ENCODE measurements at places on chromosomes 1 and 21.

- DNase-seq: no peak
Observed at GRCh38 chr1:207429963-207430362, 24.2 kb upstream of the CR2 start.

DNA sequence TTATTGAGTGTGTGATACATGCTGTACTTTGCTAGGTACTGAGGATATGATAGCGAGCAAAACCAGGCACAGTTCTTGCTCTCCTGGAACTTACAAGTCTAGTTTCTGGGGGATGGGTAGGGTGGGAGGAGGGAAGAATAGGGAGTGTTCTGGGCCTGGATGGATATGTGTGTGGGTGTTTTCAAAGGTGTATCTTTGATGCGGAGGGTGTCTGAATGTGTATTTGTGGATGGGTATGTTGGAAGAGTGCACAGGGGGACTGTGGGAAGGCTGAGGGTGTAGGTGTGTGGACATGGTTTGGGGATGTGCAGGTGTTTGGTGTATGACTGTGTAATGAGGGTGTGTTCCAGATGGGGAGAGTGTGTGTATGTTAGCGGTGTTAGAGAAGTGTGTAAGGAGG is 4.5 kb upstream of the DPH2 start:
- DNase-seq: no peak

GRCh38 chr1:205563927-205564441 is 59.5 kb downstream of the CDK18 start:
- no peak for DNase-seq

DNA sequence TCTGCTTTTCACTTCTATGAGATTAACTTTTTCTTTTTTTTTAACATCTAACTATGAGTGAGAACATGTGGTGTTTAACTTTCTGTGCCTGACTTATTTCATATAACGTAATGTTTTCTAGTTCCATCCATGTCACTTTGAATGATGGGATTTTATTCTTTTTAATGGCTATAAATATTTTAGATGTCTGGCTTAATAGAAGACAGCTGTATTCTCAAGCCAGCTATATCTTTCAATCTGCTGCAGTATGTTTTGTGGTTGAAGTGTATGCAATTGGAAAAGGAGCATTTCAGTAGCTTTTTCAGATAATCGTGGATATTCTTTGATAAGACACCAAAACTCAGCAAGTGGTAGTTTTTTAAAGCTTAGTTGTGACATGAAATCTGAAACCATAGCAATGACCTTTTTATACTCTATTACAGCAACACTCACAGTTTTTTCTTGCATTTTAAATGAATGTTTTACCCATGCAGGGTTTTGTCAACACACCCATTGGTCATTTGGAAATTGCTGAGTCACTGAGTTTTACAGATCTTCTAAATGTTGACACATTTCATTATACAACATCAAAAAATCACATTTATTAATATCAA is 5.7 kb upstream of the SVBP start:
- no peak for DNase-seq

DNA sequence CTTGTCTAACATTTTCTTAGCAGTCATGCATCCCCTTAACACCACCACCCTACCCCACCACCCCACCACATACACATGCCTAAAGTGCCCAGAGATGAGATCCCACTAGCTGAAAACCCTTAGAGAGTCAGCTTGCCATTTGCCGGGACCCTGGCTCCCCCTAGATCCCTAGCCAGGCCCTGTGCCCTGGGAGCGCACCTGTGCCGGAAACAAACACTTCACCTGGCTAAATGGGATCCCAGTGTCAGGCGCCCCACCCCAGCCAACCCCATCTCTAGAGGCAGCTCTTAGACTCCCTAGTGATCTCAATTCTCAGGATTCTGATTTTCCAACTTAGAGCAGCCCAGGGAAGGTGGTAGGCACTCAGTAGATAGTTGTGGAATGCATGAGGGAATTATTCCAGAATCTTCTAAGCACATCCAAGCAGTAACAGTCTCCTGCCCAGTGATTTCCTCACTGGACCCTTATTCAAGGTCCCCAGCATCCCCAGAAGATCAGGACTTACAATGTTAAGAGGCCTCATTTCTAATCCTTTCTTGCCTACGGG is 105.2 kb downstream of the LAMC2 start:
- no peak for DNase-seq

- no peak for DNase-seq
Observed at GRCh38 chr1:183761871-183762270, 43.0 kb upstream of the RGL1 start.

GRCh38 chr1:3785456-3786157 is 10.7 kb downstream of the LRRC47 start:
- DNase-seq: no peak

DNA sequence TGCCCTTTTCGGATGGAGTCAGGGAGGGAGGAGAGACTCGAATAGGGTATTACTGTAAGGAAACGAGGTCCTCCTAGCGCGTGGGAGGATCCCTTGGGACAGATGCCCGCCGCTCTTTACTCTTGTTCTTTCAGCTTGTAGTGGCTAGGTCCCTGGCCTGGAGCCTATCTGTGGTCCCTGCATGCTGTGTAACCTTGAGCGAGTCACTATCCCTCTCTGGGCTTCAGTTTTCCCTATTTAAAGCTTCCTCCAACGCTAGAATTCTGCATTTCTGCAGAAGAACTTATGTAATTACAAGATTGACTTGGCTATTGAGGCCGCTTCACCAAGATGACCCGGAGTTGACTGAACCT is 744 bp downstream of the MIER1 start:
- DNase-seq: no peak

- no peak for DNase-seq
Observed at GRCh38 chr1:201645956-201646355, 107.0 kb downstream of the NAV1 start.

GRCh38 chr1:182003953-182004586 is 57.4 kb downstream of the ZNF648 start:
- DNase-seq: no peak

GRCh38 chr1:232421143-232421796 is 208.7 kb downstream of the SIPA1L2 start:
- no peak for DNase-seq

GRCh38 chr1:54047384-54048305 is 5.4 kb downstream of the TMEM59 start:
- no peak for DNase-seq

- DNase-seq: no peak
Observed at GRCh38 chr1:231836227-231836893, 209.8 kb downstream of the DISC1 start.

DNA sequence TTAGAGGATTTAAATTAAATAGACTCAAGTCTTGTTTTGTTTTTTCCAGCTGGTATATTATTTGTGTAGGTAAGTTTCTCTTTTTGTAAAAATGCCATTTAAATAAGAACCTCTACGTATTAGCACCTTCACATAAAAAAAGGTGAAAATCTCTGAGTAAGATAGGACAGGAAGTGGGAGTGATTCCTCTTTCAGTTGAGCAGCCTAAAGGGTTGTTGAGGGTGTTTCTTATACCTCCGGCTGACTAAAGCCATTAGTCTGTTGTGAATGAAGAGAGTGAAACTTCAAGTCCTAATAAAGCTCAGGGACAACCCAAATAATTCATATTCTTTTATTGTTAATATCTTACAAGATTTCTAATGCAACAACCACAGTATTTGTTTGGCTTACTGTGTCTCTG is 188.7 kb downstream of the CHRM3 start:
- no peak for DNase-seq

GRCh38 chr1:240712014-240712731 is 100.2 kb upstream of the GREM2 start:
- no peak for DNase-seq

DNA sequence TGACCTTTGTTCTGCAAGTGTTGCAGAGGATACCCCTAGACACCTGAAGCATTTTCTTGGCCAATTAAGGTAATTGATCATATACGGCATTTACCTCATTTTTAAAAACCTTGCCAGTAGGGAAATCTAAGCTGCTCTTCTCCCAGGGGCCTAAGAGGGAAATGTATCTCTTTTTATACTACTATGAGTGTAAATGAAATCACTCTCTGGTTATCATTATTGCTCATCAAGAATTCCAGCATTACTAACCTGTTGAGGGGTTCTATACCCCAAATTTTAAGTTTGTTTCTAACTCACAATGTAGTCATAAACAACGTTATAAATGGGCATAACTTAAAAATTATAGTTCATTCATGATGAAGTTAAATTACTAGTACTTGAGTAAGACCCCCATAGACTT is 27.4 kb downstream of the TMED5 start:
- DNase-seq: no peak

DNA sequence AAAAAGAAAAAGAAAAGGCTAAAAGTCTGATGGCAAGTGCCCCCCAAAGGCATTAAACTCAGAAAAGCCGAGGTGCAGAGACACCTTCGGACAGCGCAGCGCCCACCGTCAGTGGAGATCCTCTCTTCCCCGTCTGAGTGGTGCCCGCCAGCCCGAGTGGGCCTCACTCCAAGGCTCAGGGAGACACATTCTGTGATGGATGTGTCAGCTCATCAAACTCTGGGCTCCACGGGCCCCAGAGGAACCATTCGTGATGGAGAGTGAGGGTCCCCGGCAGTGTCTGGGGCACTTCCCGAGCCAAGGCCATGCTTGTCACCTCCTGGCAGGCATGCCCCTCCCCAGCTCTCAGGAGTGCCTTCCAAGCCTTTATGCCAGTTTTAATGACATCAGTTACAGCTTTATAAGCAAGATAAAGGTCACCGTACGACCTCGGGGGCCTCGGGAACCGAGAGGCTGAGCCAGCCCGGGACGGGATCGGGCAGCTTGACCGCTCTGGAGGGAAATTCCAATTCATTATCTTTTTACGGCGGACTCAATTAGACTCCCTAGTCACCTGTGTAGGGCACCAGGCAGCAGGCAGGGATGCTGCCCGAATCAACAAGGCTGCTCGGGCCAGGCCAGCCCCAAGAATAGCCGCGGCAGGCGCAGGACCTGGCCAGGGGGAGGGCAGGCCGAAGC is 49.5 kb downstream of the MORN1 start:
- no peak for DNase-seq

DNA sequence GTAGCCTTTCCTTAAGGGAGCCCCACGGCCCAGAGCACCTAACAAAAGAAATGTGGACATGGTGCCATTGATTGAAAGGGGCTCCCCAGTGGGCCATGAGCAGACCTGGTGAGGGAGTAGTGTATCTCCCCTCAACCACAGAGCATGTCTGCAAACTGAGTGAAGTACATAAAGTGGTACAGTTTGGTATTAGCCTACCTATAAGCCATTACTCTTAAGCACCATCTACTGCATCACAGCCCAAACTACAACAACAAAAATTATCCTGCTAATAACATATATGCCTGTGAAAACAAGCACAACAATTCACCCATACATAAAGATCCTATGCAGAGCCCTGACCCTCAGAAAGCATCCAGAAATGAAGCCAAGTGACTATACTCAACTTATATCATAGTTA is 407.8 kb downstream of the PTPRC start:
- no peak for DNase-seq

GRCh38 chr1:228256626-228257375 is 49.0 kb downstream of the OBSCN start:
- no peak for DNase-seq

- peak; percentile 13 for DNase-seq
Observed at GRCh38 chr1:25799935-25800702, at the start of gene SELENON. Gene SELENON (plus strand): TSS chr1:25800193. CDS start chr1:25800231, 38 bp downstream.

- DNase-seq: no peak
Observed at GRCh38 chr1:83717785-83718184, 281.1 kb downstream of the TTLL7 start.

DNA sequence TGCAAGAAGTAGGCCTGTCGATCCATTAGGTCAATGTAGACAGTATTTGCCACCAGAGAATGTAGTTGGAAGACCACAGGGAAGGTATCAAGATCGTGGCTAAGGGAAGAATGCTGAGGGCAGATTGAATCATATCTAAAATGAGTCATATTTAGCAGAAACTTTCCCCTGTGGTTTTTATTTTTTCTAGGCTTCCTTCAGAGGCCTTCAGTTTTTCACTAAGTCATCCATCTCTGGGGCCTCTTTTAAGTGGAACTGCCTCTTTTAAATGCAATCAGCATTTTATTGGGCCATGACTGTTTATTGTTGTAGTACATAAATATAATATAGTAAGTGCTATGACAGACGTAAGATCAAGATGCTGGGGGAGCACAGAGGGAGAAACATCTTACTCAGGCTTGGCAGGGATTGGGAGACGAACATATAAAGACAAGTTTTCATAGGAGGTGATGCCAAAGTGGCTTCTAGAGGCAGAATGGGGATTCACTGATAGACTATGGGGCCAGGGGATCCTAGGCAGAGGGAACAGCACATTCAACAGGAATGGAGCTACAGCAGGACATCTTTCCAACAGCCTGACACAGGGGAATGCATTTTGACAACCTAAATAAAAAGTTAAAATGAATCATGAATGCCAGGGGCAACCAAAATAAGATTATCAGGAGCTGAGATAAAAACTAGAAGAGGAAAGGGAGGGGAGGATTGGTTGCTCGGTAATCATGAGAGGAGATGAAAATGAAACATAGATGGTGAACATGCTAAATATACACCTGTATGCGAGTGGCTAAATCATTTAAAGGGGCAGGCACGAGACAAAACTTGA is 20.1 kb downstream of the UBE2U start:
- no peak for DNase-seq

DNA sequence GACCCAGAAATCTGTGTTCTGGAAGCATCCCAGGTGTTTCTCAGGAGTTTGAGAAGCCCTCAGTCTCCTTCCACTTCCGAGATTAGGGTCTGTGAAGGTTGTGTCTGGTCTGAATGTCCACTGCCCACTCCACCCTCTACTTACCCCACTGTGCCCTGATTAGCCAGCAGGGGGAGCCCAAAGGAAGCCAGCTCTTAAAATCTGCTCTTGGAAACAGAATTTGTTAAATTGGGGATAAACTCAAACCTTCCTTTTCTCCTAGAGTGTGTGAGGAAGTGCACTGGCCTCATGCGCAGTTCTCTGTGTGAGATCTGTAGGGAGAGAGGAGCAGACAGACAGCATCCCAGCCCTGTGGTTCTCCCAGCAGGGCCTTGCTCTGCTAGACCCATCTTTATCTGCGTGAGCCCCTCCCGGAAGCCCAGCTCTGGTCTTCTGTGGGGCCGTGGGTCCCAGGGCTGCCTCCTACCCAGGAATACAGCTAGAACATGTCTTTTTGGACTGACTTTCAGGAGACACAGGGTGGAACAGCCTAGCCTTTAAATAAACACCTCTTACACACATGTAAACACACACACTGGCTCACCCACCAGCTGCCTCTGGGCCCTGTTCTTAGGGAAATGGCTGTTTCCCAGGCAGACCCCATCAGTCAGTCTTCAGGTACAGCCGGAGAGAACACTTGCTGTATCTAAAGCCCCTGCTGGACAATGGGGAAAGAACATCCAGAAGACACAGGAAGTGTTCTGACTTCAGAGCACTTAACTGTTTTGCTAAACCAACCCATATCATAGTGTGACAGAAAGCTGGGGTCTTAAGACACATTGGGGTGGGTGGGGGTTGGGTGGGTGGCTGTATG is 52.2 kb downstream of the SMYD2 start:
- peak; percentile 27 for DNase-seq

- DNase-seq: no peak
Observed at GRCh38 chr1:227891223-227891954, 56.3 kb downstream of the WNT9A start.

Data from CD4-positive, alpha-beta T cell treated with Interleukin-2 at 100 ng/mL for 4 hours (primary cell).